ENCODE measurements at places on chromosomes 2 and 18.

- no peak for DNase-seq
Observed at GRCh38 chr2:15677141-15677843, 85.6 kb downstream of the DDX1 start.

DNA sequence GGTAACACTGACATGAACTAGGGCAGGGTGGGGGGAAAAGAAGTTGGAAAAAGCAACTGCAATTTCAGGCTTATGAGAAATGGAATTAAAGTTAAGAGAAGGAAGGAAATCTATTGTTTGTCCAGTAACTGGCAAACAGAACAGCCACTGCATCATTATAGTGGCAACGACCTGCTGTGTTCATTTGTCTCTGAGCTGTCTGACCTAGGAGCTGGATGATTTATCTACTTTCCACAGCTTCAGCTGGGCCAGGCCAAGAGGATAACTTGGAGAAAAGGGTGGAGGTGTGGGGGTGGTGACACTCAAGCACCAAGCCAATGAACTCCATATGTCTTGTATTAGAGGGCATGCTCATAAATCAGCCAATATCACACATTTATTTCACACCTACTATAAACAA lies 291.5 kb upstream of the KLHL29 start:
- DNase-seq, result no peak

- DNase-seq, result peak; percentile 11
Observed at GRCh38 chr2:205858881-205859441, 176.7 kb downstream of the NRP2 start.

- DNase-seq, result no peak
Observed at GRCh38 chr18:56517196-56517595, 121.2 kb downstream of the TXNL1 start.

DNA sequence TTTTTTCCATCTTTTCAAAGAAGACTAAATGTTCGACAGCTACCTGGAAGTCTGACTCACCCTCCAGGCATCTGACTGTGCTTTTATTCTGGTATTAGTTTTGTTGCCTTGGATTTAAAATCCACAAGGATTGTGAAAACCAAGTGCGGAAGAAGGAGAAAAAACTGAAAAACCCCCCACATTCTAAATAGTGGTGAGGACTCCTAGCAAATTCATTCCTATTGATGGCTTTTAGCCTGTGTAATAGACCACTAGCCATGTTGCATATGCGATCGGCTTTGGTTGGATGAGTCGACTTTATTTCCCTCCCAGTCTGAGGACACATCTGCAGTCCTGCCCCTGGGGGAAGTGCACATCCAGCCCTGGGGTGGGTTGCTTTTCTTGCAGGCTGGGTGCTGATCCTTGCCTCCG lies 16.9 kb downstream of the LDLRAD4 start:
- no peak for DNase-seq

DNA sequence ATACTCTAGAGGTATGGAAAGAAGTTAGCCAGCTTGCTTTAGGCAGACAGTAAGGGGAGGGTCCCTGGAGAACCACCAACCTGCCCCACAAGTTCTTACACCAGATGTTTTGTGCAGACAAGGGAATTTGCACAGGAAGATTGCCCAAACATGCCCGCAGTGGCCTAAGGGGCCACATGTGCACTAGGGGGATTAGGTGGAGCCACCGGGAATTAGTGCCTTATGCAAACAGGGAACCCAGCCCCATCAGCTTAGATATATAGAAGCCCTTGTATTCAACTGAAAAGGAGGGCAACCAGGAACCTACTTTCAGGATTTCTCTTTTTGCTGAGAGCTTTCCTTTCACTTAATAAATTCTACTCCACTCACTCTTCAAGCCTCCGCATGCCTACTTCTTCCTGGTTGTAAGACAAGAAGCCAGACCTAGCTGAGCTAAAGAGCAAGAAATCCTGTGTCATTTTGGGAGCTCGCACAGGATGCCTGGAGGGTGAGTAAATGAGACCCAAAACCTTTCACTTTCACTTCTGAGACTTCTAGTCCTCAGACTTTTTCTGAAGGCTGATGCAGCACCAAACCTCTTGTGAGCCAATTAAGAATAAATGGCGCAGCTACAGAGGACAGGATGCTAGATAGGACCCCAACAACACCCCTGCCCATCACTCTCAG lies 146.3 kb downstream of the GCA start:
- peak; percentile 4 for DNase-seq

DNA sequence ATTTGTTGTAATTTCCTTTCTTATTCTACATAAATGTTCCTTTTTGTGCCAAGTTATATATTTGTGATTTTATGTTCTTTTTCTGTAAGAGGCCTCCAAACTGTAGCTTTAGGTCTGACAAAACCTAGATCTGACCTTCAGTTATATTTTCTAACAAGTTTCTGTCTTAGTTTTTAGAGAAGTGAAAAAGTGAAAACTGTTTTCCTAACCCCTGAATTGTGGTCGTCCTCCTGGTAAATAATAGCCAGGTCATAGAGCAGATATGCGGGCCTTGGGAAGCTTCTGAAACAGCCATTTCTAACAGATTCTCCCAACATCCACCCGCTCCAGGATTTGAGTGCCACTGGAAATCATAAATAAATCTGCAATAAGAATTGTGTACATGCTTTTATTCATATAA lies 398.4 kb upstream of the CWC22 start:
- no peak for DNase-seq

- DNase-seq, result peak; percentile 59
Observed at GRCh38 chr2:140657657-140658056, 1473.2 kb downstream of the LRP1B start.

- peak; percentile 70 for DNase-seq
Observed at GRCh38 chr2:241545106-241545505, 13.4 kb upstream of the BOK start.

GRCh38 chr2:10476723-10477442 lies 28.8 kb upstream of the ODC1 start:
- no peak for DNase-seq

DNA sequence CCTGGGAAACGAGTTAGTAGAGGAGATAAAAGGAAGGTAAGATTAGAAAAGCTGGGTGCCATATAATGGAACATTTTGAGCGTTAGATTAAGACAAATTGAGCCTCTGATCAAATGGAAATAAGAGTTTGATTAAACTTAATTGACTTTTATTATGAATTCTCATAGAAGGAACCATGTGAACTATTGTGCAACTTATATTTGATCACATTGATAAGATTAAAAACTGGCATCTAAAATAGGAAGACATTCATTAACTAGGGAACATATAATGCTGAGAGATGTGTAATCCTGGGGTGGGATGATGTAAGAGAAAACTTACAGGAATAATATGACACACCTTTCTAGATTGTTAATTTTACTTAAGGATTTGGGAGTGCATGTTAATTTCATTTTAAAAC lies 22.5 kb downstream of the TBR1 start:
- no peak for DNase-seq

DNA sequence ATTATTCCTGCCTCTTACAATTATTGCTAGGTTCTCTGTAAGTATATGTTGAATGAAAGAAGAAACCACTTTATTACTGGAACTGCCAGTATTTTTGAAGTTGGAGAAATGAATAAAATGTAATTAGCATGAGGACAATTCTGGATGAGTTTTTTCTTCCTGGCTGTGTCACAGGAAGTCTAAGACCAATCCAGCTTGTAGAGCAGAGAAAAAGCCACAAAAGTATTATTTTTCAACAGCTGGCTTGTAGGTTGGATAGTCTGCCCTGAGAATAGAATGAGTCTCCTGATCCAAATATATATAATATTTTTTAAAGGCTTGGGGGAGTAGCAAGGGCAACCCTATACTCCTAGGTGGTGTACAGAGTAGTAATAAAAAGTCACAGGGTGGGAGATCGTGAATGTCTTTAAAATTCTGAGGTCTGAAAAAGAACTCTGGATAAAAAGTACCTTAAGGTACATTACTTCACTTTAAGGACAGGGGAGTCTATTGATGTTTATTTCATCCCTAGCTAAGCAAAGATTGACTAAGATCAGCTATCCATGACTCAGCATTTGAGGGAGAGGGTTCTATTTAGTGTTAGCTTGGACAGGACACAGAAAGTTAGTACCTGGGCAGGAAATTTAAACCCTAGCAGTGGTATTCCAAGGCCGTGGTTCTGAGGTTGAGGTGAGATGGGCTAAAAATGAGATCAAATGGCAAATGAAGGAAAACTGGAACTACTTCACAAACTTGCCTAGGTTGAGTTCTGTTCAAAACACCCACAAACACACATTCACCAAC lies 31.7 kb downstream of the SLC40A1 start:
- peak; percentile 46 for DNase-seq
